ENCODE measurements at places on chromosomes 16 and 17. TPM values are rescaled to one million over a fixed set of nuclear protein-coding genes. Genes with fewer than 3 reads are reported as not detected.

The NXN gene
- 14.3 TPM for total RNA-seq

The NPIPB13 gene
- 3.2 TPM for total RNA-seq

The LRRC46 gene
- 0.27 TPM for total RNA-seq

The ADCY9 gene
- total RNA-seq = 44.0 TPM

The FAM222B gene
- 18.6 TPM for total RNA-seq

The NPLOC4 gene
- total RNA-seq = 107 TPM

The SDR42E2 gene
- not detected for total RNA-seq

The STH gene
- total RNA-seq = not detected

The DNAH9 gene
- total RNA-seq = not detected

The CTRB2 gene
- total RNA-seq = not detected

The TGFB1I1 gene
- 57.8 TPM for total RNA-seq

The FLCN gene
- 36.1 TPM for total RNA-seq

The TNFRSF13B gene
- total RNA-seq = not detected

DNA sequence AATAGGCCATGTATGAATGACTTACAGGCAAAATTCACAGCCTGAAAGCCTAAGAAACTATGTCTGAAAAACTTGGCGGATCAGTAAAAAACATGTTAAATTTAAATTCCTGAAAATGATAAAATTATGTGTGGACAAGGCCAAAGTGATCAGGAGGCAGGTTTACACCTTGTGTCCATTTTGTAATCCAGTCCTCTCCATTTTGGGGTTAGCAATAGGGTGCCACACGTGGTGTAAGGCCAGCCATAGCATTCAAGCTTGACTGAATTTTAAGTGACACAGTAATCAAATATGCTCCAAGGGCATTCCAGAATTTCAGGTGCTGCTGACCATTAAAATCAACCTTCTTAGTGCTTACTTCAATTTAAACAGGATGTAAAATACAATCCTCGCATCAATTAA lies 2.7 kb downstream of the RNF43 start:
- no peak for DNase-seq

GRCh38 chr17:32487473-32488176 lies 832 bp downstream of the CDK5R1 start:
- DNase-seq = no peak

DNA sequence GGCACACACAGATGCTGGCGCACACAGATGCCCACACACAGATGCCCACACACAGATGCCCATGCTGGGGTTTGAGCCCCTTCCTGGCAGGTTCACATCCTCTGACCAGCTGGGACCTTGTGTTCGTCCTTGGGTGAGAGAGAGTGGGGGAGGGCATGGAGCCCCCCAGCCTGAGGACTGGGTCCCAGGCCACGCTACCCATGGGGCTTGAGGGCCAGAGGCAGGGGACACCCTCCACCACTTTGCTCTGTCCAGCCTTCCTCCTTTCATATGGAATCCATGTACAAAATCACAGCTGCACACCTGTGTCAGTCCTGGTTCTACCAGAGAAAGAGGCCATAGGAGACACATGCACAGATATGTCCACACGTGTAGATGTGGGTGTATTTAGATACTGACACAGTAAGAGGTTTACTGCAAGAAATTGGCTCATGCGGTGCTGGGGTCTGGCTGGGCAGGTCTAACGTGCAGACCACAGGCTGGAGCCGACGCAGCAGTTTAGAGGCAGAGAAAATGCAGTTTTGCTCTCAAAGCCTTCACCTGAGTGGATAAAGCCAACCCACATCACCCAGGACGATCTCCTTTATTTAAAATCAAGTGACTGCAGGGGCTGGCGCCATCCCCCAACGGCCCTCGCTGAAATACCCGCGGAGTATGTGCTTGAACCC lies 10.8 kb downstream of the SLC22A31 start:
- no peak for DNase-seq

GRCh38 chr17:67506966-67507365 lies 129.9 kb downstream of the PITPNC1 start:
- DNase-seq = no peak

DNA sequence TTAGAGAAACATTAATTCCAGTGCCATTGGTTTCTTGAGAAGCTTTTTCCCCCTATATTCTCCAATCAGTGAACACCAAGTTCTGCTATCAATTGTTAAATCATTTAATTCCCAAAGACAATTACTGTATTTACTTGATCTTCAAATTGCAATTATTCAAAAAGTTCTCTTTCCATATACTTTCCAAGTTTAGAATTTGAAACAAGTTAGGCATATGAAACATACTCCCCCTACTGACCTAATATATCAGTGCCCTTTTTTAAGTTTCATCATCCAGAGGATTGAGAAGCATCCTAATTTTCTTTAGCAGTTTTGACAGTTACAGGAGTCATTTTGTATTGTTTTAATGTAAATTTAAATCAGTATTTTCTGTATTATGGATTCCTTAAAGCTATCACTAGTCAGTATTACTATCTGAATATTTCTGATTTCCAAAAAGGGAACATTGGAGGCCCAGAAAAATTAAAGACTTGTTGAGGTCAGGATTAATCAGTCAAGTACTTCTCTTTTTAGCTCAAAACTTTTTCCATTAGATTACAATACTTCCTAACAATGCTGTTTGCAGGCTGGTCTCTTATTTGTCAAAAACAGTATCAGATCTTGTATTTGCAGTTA lies 16.3 kb downstream of the MEIOC start:
- DNase-seq = no peak

- no peak for DNase-seq
These were observed 301.3 kb downstream of the SOX9 start for GRCh38 chr17:72422204-72422504.

GRCh38 chr17:12512694-12513355 lies 152.9 kb upstream of the MYOCD start:
- no peak for DNase-seq

GRCh38 chr17:13885550-13885949 lies 183.8 kb upstream of the COX10 start:
- DNase-seq = no peak

- DNase-seq = no peak
These were observed 101.7 kb downstream of the ABCC1 start for GRCh38 chr16:16051132-16051531.

DNA sequence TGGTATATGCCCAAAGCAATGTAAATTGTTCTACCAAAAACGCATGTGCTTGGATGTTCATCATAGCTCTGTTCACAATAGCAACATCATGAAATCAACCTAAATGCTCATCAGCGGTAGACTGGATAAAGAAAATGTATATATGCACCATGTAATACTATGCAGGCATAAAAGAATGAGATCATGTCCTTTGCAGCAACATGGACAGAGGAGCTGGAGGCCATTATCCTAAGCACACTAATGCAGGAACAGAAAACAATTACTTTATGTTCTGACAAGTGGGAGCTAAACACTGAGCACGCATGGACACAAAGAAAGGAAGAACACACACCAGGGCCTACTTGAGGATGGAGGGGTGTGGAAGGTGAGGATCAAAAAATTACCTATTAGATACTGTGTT lies 33.7 kb downstream of the TANC2 start:
- no peak for DNase-seq

- DNase-seq = no peak
These were observed 37.1 kb downstream of the SPACA3 start for GRCh38 chr17:33028778-33029177.

DNA sequence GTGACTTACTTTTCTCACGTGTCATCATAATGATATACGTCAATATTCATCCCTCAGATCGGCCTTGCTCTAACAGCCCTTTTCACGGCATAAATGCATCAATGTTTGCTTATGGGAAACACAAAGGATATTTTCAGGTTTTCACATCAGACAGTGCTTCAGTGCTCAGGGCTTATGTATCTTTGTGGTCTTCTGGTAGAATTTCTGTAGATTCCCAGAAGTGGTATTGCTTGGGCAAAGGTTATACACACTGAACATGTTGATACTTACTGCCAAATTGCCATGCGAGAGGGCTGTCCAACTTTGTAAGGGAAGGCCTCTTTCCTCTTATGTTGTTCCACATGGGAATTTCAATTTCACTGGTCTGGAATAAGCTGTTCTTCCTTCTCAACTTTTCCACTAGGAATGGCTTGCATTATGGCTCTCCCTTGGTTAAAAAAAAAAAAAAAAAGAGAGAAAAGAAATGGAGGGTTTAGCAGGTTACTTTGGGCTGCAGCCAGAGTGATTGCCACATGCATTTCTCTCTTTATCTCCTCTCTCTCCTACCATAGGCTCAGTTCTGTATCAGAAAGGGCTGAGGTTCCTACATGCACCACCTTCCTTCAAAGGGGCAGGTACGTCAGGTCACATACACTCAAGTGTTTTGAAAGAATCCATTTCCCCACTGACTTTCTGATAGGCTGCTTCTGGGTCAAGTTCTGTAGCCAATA lies 19.3 kb downstream of the DHODH start:
- no peak for DNase-seq

DNA sequence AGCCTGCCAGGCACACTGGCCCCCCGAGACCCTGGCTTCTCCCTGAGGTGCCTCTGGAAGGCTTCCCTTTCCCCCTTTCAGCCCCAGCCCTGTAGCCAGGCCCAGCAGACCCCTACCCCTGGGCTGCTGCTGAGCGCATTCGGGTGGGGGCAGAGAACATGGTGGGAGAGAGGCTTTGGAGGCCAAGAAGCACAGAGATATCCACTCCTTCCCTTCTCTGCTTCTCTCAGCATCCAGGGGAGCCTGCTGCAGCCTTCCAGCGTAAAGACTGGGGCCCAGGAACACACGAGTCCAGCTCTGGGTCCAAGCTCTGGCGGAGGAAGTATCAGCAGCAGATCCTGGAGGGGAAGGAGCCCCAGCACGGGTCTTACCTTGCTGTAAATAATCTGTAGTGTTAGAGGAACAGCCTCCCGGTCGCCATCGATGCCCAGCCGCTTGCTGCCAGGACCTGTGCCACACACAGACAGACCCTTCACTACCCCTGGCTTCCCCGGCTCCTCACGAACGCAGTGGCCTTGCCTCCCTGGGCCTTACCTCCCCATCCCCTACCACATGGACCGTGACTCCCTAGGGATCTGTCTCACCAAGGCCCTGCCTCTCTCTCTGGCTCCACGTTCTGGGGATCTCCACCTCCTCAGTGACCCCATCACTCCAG lies 17.0 kb upstream of the PIK3R6 start:
- DNase-seq = peak; percentile 41

- no peak for DNase-seq
These were observed 192.3 kb downstream of the SHISA9 start for GRCh38 chr16:13093661-13094060.

DNA sequence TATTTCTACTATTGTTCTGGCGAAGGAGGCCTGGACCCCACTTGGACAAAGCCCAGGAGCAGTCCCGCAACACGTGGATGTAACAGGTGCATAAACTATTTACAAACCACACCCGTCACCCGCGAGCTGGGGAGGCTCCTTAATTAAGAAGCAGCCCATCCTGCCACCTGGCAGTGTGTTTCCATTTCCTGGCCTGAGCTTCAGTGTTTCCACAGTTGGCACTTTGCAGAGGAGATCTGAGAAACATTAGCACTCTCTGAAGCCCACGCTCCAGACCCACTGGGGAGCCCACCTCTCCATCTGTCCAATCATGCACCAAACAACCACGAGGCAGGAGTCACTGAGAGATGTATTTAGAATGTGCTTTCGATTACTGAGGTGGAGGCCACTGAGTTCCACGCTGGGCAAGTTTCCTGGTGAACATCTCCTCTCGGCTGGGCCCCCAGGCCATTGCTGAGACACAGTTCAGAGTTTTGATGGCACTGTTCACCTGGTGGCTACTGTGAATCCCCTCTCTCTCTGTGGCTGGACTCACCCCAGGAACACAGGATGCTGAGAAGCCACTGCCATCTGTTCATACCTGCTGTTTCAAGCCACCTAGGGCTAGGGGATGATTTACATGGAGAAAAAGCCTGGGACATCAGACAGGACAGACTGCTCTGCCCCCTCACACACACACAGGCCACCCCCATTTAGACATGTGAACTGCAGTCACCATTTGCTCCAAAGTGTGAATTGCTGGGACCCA lies 129.1 kb downstream of the AIPL1 start:
- DNase-seq = no peak

GRCh38 chr17:17845046-17845775 lies 8.4 kb upstream of the SREBF1 start:
- DNase-seq = no peak

DNA sequence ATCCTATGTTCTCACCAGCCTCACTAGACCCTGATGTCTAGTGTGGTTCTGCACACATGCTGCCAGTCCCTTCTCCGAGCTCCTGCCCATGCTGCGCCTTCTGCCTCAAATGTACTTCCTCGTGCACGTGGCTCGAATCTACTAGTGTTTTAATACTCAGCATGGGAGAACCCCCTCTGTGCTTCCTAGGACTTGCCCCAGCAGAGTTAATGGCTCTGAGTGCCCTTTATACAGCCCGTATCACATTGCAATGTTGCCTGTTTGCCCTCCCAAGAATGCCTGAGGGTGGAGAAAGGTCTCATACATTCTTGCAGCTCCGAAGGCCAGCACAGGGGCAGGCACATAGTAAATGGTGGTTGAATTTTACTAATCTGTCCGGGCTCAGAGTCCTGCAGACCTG lies 190.8 kb upstream of the NLRP1 start:
- no peak for DNase-seq

GRCh38 chr17:38460082-38460715 lies 31.9 kb downstream of the ARHGAP23 start:
- DNase-seq = no peak

GRCh38 chr17:8158267-8159031 lies 4.3 kb downstream of the VAMP2 start:
- peak; percentile 95 for DNase-seq

DNA sequence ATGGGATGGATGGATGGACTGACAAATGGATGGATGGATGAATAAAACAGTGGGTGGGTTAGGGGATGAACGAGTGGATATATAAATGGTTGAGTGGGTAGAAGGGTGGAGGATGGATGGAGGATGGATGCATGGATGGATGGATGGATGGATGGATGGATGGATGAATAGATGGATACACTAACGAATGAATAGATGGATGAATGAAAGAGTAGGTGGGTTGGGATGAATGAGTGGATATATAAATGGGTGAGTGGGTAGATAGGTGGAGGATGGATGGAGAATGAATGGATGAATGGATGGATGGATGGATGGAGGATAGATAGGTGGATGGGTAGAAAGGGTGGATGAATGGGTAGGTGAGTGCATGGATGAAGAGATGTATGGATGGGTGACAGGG lies 62.1 kb downstream of the CDYL2 start:
- DNase-seq = no peak

- DNase-seq = no peak
These were observed 35.6 kb downstream of the ABCA6 start for GRCh38 chr17:69105907-69106730.

GRCh38 chr17:60586288-60586974 lies 13.6 kb upstream of the PPM1D start:
- DNase-seq = no peak

DNA sequence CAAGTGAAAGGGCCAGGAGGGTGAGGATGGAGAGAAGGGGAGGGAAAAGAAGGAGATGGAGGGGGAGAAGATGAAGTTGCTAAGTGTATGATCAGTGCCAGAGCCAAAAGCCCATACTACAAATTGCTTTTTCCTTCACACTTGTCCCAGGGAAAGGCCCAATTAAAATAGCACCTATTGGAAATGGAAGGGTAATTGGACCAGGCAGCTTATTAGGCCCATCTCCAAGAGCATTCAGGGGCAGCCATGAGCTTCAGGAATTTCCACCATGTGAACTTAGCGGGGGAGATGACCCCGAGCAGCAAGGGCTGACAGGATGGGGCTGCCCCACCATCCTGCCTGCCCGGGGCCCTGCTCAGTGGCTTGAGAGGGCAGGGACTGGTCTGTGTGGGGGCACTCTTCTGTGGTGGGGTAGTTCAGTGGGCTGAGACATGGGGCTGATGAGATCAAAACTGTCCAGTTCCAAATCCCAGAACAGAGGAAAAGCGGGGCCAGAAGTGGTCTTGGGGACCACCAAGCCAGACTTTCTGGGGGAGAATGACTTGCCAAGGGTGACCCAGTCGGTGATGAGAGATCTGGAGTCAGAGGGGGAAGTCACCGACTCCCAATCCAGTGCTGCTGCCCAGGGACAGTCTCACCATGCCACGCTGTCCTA lies 27.5 kb downstream of the GOSR2 start:
- DNase-seq = no peak

Measured in cardiac septum (tissue), 1 donor.